Glomerular endothelial cell (primary cell): ENCODE measurements at places on chromosomes 12 and 14. TPM values are rescaled to one million over a fixed set of nuclear protein-coding genes. Genes with fewer than 3 reads are reported as not detected.

DNA sequence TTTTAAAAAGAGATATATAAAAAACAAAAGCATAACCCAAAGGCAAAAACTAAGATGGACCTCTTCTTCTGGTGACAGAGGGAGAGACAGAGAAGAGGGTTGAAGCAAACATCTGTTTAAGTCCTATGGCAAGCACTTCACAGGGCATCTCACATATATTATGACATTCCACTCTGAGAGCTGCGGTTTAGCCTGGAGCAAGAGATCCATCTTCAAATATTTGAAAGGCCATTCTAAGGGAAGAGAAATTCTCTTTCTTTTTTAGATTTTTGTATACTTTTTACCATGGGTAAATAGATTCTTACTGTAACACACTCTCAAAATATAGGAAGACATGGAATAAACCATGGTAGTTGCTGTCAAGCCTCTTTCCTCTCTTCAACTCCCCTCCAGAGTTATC lies 204.1 kb downstream of the GXYLT1 start:
- DNase-seq: no peak

GRCh38 chr14:104320611-104321086 lies 182.3 kb downstream of the KIF26A start:
- DNase-seq: no peak

Gene AMN1
- 11.7 and 14.5 TPM in 2 replicates for total RNA-seq

Gene OR10P1
- total RNA-seq: not detected in 2 replicates

Gene KRT77
- not detected in 2 replicates for total RNA-seq

GRCh38 chr14:85217412-85217811 lies 312.5 kb upstream of the FLRT2 start:
- DNase-seq: no peak

Gene MMP17
- 24.3 and 26.6 TPM in 2 replicates for total RNA-seq

DNA sequence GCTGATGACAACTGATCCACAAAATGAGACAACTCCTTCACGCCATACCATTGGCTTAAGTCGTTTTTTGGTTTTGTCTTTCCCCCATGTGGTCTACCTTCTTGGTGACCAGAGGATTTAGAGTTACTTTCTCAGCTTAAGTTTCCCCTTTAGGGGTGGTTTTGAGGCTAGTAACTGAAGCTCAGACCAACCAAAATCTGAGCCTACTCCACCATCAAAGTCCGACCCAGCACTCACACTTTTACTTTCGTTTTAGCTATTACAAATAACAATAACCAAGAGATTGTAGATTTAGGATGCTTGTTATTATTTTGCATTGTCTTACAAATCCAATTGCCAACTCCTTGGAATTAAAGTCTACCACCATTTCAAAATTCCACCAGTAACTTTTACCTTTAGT lies 130.6 kb upstream of the MDM1 start:
- no peak for DNase-seq

GRCh38 chr12:133130808-133131128 lies 341 bp downstream of the ZNF10 start:
- DNase-seq: no peak

Gene PPM1H
- total RNA-seq: 4.1 and 7.2 TPM in 2 replicates

Gene FAM181A
- total RNA-seq: not detected in 2 replicates

Gene TRIM9
- 0.06 and 0.19 TPM in 2 replicates for total RNA-seq

Gene IGF1
- 0.06 and 0.39 TPM in 2 replicates for total RNA-seq

DNA sequence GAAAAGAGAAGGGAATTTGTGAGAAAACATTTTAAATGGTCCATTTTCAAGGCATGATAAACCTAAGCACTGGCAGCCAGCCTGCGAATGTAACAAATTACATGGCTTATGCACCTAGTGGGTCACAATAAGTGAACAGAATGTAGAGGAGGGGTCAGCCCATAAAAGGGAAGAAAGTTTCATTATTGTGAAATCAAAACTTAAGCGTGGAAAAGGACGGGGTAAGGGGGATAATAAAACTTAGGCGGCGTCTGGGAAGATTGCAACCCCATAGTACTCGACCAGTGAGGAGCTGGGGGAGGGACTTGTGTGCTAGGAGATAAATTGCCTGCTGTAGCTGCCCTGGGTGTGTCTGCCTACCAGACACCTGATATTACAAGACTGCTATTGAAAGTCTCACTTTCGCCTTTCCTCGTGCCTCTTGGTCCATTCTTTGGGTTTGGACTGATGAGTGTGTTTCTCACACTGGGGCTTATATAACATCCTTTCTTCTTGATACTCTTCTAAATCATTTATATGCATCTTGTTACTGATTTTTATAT lies 40.6 kb downstream of the ZDHHC17 start:
- no peak for DNase-seq

Gene FOXN4
- total RNA-seq: not detected in 2 replicates

DNA sequence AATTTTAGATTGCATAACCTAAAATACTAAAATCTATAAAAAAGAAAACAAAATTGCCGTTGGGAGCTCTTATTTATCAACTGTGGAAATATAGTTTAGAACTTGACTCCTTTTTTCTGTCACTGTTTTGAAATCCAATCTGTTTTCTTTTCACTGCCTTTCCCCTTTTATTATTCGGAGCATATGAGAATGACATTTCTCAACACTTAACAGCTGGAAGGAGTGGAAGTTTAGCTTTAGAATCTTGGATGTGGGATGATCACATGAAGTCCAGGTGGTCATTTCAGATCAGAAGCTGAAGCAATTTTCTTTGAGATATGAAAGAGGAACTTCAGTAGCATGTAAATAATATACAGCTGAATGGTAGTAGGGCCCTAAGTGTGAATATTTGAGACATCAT lies 16.7 kb downstream of the TRHDE start:
- no peak for DNase-seq

DNA sequence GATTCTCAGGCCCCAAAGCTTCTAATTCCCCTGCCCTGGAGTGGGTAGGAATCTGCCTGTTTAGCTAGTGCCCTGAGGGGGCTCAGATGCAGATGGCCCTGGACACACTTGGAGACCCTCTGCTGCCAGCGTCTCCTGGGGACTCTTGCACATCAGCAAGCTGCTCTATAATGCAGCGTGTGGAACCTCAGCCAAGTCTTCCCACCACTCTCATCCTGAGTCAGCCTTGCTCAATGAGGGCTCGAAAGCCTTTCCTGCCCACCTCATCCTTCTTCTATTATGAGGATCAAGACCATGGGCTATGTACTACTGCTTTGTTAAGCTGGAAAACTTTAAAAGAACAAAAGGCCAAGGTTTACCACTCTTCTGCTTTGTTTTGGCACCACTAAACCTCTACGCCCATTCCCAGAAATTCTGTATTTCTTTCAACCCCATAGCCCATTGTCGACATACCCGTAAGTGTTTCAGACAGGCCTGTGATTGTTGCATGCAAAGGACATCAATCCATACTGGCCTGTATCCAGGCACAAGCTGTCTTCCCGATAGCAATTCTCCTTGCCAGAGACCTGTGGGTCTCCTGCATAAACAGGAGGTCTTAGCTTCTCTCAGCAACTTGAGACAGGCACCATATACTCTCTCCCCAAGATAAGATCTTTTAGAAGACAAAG lies 246.9 kb downstream of the DPF3 start:
- no peak for DNase-seq

- no peak for DNase-seq
Observed at GRCh38 chr12:23415180-23415579, 534.3 kb downstream of the SOX5 start.

GRCh38 chr12:132197581-132198354 lies 53.5 kb downstream of the NOC4L start:
- no peak for DNase-seq

DNA sequence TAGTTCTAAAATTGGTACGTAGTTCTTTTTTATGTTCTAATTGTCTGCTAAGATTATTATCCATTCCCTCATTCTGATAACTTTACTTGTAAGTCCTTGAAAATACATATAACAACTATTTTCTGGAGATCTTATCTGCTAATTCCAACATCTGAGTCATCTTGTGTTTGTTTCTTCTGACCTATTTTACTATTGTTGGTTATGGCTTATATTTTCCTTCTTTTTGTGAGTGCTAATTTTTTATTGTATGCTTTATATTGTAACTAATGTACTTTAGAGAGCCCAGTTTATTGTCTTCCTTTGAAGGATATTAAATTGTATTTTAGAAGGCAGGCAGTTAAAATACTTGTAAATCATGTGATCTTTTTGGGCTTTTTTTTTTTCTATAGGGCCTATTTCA lies 149.3 kb upstream of the LRFN5 start:
- DNase-seq: no peak

Gene CLEC7A
- total RNA-seq: 0.15 and 0.41 TPM in 2 replicates

DNA sequence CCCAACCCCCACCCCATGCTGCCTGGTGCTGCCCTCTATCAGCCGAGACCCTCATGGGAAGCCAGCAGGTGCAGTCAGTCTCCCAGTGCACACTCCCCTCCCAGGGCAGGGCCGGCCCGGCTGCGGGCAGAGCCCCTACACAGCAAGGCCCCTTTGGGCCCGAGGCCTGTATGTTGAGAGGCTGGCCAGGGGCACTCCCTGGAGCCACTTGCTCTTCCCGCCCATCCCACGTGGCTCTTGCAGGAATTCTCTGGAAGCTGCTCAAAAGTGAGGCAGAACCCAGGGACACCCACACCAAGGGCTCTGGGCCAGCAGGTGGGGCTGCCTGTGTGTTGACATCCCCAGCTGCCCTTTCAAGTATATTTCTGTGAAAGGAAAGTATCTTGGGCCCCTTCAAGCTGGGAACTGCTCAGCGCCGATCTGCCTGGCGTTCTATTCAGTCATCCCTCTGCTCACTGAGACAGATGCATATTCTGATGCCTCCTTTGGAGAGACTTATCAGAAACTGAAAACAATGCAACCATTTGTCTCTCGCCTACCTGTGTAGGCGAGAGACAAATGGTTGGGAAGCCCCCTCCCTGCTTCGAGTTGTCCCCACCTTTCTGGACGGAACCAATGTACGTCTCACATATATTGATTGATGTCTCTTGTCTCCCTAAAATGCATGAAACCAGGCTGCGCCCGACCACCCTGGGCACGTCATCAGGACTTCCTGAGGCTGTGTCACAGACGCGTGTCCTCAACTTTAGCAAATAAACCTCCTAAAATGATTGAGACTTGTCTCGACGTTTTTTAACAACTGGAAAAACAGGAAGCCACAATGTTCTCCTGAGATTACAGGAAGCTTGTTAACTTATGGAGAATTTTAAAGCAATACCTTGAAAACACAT lies 6.0 kb downstream of the GPR132 start:
- no peak for DNase-seq

DNA sequence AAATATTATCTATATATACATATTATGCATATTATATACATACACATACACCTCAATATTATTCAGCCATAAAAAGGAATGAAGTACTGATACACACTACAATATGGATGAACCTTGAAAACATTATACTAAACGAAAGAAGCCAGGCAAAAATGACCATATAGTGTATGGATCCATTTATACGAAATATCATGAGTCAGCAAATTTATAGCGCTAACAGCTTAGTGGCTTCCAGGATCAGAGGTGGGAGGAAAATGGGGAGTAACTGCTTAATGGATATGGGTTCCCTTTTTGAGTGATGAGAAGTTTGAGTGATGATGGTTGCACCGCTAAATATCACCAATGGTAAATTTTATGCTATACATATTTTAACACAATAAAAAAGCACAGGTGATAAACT lies 32.7 kb downstream of the PTGER2 start:
- no peak for DNase-seq

DNA sequence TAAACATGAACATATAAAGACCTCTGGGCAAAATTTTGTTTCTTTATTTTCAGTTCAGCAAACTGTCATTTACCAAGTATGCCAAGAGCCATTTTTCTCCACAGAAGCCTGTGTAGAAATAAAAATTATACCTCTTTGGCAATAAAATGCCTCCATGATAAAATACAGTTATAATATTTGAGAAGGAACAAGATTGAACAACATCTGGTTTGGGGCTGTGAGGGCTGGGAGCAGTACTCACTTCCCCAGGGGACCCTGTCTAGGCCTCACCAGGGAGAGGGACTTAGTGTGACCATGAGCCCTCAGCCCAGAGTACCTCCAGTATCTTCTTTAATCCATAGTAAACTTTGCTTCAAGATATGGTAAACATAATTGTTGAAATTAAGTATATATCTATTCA lies 65.1 kb downstream of the DAAM1 start:
- no peak for DNase-seq

GRCh38 chr14:85533023-85533860 lies 3.3 kb downstream of the FLRT2 start:
- DNase-seq: no peak

Gene MYL6B
- 103 and 104 TPM in 2 replicates for total RNA-seq

Gene KRT72
- not detected in 2 replicates for total RNA-seq

GRCh38 chr14:68741839-68742470 lies 50.9 kb downstream of the ZFP36L1 start:
- no peak for DNase-seq

- no peak for DNase-seq
Observed at GRCh38 chr12:25236190-25236589, 14.5 kb downstream of the KRAS start.

Gene FOXG1
- total RNA-seq: not detected in 2 replicates

Gene BDKRB1
- total RNA-seq: not detected in 2 replicates

DNA sequence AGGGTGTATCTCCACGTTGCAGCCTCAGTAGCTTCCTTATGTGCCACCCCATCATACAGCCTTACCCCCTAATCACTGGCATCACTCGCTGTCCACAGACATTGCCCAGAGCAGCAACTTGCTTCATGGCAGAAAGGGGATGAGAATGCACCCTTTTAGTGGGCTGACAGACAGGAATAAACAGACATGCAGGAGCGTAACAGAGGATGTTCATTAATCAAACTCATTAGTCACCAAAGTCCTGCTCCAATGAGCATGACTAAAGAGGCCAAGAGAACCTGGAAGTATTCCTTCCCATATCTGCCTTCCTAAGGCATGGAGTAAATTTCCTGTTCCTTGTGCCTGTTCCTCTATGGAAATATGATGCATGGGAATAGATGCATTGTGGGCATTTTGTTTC lies 197.0 kb downstream of the PHLDA1 start:
- no peak for DNase-seq

DNA sequence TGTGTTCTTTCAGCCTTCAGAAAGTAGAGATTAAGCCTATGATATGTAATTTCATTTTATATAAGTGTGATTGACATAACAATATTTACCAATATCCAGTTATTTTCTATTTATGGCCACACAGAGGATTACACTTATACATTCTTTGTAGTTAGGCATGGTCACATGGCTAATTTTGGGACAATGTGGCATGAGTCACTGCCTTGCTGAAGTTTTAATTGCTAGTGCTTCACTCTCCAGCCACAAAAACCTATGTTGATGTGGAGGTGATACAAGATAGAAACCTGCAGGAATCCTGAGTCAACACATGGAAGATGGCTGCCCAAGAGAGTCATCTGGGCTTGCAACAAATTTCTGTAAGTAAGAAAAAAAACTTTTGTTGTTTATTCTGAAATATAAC lies 17.0 kb downstream of the CLEC14A start:
- no peak for DNase-seq

GRCh38 chr14:101374373-101375338 lies 186.6 kb upstream of the DIO3 start:
- DNase-seq: no peak

Gene NPFF
- 0.70 TPM in 1 of 2 replicates, not detected in the other for total RNA-seq

Gene PRH2
- not detected in 2 replicates for total RNA-seq

Gene SIX1
- 7.5 and 8.9 TPM in 2 replicates for total RNA-seq

- DNase-seq: no peak
Observed at GRCh38 chr12:11813438-11813813, 164.0 kb downstream of the ETV6 start.

GRCh38 chr14:60002819-60003492 lies 83.0 kb downstream of the LRRC9 start:
- no peak for DNase-seq

- DNase-seq: no peak
Observed at GRCh38 chr12:91249054-91249453, 66.4 kb upstream of the DCN start.

Gene NINJ2
- total RNA-seq: 2.7 TPM in 1 of 2 replicates, not detected in the other

GRCh38 chr12:52198454-52199215 lies 6.8 kb upstream of the KRT80 start:
- DNase-seq: no peak

Gene PMCH
- not detected in 2 replicates for total RNA-seq

GRCh38 chr12:64716371-64716770 lies 42.8 kb downstream of the GNS start:
- no peak for DNase-seq
